ENCODE measurements at places on chromosomes 4 and X. TPM values are rescaled to one million over a fixed set of nuclear protein-coding genes. Genes with fewer than 3 reads are reported as not detected.

GRCh38 chrX:71504346-71504745 is 28.6 kb upstream of the OGT start:
- no peaks in the 10 kb centered on the region for H3K27me3 ChIP-seq
- H3K27ac ChIP-seq = no peak overlapping the region
- no peak overlapping the region for H3K4me3 ChIP-seq
- no peak for DNase-seq

DNA sequence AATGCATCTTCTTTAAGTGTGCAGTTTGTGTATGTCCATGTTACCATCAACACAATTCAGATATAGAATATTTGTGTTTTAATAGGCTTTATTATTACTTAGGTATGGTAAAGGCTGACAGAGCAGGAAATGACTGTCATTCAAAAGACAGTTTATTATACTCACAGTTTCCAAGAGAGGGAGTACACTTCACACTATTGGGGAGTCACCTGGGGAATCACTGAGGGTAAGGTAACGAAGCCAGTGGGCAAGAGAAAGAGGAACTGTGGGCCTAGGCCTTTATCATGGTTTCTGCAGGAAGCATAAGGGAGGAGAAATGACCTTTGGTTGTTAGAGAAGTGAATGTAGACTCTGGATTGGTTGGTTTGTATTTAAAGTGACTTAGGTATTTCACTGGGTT is 235.1 kb upstream of the HCCS start:
- no peak overlapping the region for H3K27ac ChIP-seq
- no peaks in the 10 kb centered on the region for H3K27me3 ChIP-seq
- no peaks in the 10 kb centered on the region for H3K36me3 ChIP-seq
- no peaks in the 10 kb centered on the region for H3K4me1 ChIP-seq
- no peak overlapping the region for H3K4me3 ChIP-seq
- DNase-seq = no peak

USP17L28 gene
- total RNA-seq = not detected

DNA sequence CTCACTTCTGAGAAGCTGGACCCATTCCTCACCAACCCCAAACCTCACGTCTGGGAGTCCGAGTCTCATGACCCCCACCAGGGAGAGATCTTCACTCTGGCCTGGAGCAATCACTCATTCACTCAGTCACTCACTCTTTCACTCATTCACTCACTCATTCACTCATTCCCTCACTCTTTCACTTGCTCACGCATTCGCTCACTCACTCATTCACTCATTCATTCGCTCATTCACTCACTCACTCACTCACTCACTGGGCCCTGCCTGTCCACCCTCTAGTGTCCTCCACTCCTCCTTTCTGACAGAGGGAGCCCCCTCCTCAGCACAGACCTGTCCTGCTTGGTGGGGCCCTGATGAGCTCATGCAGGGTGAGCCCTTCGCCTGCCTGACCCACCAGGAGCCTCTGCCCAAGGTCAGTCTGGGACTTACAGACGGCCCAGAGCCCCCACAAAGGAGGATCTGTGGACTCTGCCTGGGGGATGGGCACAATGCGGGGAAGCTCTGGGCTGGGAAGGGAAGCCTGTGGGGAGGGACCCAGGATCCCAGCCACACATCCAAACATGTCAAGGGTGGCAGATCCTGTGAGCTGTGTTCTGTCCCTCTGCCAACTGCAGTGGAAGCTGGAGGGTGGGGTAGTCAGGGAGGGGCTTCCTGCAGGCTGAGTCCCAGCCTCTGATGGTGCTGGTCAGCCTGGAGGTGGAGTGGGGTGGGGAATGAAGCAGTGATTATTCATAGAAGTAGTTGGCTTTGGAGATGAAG is 18.5 kb downstream of the CPZ start:
- no peak for DNase-seq
- H3K36me3 ChIP-seq = no peaks in the 10 kb centered on the region
- no peaks in the 10 kb centered on the region for H3K4me1 ChIP-seq
- H3K27ac ChIP-seq = no peak overlapping the region

DNA sequence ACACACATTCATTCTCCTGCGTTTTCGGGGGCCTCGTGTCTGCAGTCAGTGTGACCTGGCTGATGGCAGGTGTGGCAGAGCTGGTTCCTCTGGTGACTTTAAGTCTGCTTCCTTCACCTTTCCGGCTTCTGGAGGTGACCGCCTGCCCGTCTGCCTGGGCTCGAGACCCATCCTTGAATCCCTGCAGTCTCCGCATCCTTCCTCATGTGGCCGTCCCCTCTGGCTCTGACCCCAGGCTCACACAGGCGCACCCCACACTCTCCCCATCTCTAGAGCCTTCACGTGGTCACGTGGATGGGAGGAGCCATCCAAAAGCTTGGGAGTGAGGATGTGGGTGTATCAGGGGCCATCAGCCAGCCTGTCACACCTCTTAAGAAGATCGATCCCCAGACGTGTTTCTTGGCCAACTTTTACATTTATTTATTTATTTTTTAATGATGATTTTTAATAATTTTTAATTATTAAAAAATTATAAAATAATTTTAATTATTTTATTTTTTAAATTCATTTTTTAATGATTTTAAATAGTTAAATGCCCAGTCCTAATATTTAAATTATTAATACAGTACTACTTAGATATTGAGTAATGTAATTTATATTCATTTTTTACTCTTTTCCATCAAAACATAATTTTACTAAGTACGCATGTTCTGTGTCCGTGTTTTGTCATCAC is 20.9 kb downstream of the RGS12 start:
- H3K4me3 ChIP-seq = no peak overlapping the region
- H3K27ac ChIP-seq = no peak overlapping the region
- no peaks in the 10 kb centered on the region for H3K36me3 ChIP-seq
- H3K4me1 ChIP-seq = no peaks in the 10 kb centered on the region
- DNase-seq = no peak

GRCh38 chrX:30751497-30751896 is 98.3 kb downstream of the GK start:
- no peaks in the 10 kb centered on the region for H3K27me3 ChIP-seq
- no peak for DNase-seq
- no peak overlapping the region for H3K4me3 ChIP-seq
- H3K36me3 ChIP-seq = no peaks in the 10 kb centered on the region

- no peak overlapping the region for H3K27ac ChIP-seq
- H3K27me3 ChIP-seq = no peaks in the 10 kb centered on the region
- DNase-seq = no peak
- no peaks in the 10 kb centered on the region for H3K4me1 ChIP-seq
Measured at GRCh38 chrX:7191681-7192110, 43.7 kb upstream of the PUDP start.

- no peak overlapping the region for H3K4me3 ChIP-seq
- H3K27me3 ChIP-seq = no peaks in the 10 kb centered on the region
- no peak overlapping the region for H3K27ac ChIP-seq
- no peaks in the 10 kb centered on the region for H3K36me3 ChIP-seq
- H3K4me1 ChIP-seq = no peaks in the 10 kb centered on the region
Measured at GRCh38 chr4:56622176-56622575, 58.9 kb downstream of the HOPX start.

GRCh38 chr4:6446538-6447451 is 25.6 kb downstream of the PPP2R2C start:
- H3K27me3 ChIP-seq = no peaks in the 10 kb centered on the region
- DNase-seq = peak; percentile 58
- no peak overlapping the region for H3K4me3 ChIP-seq

- H3K4me1 ChIP-seq = no peaks in the 10 kb centered on the region
- H3K27me3 ChIP-seq = no peaks in the 10 kb centered on the region
- H3K36me3 ChIP-seq = no peaks in the 10 kb centered on the region
- no peak for DNase-seq
Measured at GRCh38 chr4:132123870-132124623, 1025.0 kb upstream of the PCDH10 start.

- no peaks in the 10 kb centered on the region for H3K27me3 ChIP-seq
- no peak overlapping the region for H3K27ac ChIP-seq
- H3K36me3 ChIP-seq = no peaks in the 10 kb centered on the region
- H3K4me1 ChIP-seq = no peaks in the 10 kb centered on the region
Measured at GRCh38 chr4:71855944-71856343, 72.1 kb upstream of the GC start.

SLITRK4 gene
- 6.0 TPM for total RNA-seq

MTTP gene
- total RNA-seq = 0.19 TPM

TMPRSS11B gene
- not detected for total RNA-seq

DNA sequence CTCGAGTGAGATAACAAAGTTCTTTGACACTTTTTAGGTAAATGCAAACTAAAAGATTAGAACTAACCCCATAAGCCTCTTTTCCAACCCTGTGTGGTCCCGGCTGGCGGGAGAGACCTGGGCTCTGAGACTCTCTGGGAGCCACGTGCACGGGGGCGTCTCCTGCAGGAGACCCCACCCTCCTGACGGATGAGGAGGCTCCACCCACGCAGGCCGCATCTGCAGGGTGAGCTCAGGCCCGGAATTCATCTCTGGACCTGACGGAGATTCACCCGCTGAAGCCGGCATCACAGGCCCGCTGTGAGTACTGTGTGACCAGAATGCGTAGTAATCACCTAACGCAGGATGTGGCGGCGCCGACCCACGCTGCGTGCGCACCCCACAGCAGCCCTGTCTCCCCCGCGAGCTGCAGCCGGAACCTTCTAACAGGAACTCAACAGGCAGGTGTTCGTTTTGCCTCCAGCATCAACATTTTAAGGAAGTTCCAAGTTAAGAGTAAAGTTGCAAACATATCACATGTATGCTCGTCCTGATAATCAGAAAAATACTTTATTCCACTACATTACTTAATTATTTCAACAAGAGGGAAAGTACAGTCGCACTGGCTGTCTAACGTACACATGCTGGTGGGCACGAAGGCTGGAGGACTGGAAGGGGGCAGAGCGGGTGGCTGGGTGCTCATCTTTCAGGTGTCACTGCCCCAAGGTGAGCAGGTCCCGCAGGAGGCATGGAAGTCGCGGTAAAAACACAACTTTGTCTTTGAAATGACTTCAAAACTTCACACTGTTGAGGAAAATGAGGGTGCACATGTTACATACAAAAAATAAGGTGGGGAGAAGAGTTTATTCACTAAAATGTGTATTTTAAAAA is 44.5 kb downstream of the FGFRL1 start:
- H3K27ac ChIP-seq = no peak overlapping the region
- peak; percentile 70 for DNase-seq
- H3K36me3 ChIP-seq = no peaks in the 10 kb centered on the region
- H3K4me3 ChIP-seq = no peak overlapping the region
- H3K4me1 ChIP-seq = no peaks in the 10 kb centered on the region
- H3K27me3 ChIP-seq = peaks cover 14% of the 10 kb centered on the region

GRCh38 chr4:38160487-38161207 is 200.4 kb downstream of the PTTG2 start:
- no peaks in the 10 kb centered on the region for H3K36me3 ChIP-seq
- no peak overlapping the region for H3K4me3 ChIP-seq
- H3K4me1 ChIP-seq = no peaks in the 10 kb centered on the region
- no peak for DNase-seq

CXCL3 gene
- 2.8 TPM for total RNA-seq

DRP2 gene
- 0.16 TPM for total RNA-seq

DNA sequence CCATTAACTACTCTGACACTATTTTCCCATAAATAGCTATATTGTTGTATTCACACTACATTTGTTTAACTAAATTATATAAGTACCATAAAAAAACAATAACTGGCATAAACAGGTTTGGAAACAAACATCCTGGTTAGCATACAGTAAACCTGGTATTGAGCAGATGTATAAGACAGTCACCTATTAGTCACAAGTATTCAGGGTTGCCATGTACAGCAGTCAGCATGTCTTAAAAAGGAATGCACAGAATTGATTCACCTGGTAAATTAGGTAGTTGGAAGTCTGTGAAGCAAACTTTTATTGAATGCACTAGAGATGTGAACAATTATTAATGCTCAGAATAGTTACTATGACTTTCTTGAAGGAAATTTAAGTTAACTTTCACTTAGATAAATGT is 137.9 kb downstream of the FAM13A start:
- H3K27me3 ChIP-seq = no peaks in the 10 kb centered on the region
- no peak for DNase-seq
- H3K4me1 ChIP-seq = no peaks in the 10 kb centered on the region
- no peaks in the 10 kb centered on the region for H3K36me3 ChIP-seq

- DNase-seq = no peak
- H3K36me3 ChIP-seq = no peaks in the 10 kb centered on the region
- no peaks in the 10 kb centered on the region for H3K4me1 ChIP-seq
- no peaks in the 10 kb centered on the region for H3K27me3 ChIP-seq
Measured at GRCh38 chr4:118035309-118035708, 1.0 kb downstream of the NDST3 start.

FGD1 gene
- 4.7 TPM for total RNA-seq

DNA sequence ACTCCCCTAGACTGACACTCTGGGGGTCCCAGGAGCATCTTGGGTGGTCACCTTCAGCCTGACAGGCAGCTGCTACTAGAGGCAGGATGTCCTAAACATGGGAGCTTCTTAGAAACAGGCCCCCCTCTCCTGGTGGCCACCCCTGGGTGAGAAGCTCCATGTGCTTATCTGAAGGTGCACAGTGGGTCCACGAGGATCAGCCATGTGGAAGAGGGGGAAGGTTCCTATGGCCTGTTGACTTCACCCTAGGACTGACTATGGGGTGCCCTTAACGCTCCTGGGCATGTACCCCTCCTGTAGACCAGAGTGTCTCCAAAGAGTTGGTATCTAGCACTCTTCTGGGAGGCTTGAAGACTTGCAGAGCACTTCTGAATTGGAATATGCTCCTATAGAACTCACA is 22.9 kb upstream of the WDR1 start:
- H3K4me3 ChIP-seq = no peak overlapping the region
- H3K27me3 ChIP-seq = no peaks in the 10 kb centered on the region
- no peaks in the 10 kb centered on the region for H3K36me3 ChIP-seq
- no peaks in the 10 kb centered on the region for H3K4me1 ChIP-seq
- no peak overlapping the region for H3K27ac ChIP-seq

PLP1 gene
- 2.4 TPM for total RNA-seq

BEND2 gene
- not detected for total RNA-seq

DNA sequence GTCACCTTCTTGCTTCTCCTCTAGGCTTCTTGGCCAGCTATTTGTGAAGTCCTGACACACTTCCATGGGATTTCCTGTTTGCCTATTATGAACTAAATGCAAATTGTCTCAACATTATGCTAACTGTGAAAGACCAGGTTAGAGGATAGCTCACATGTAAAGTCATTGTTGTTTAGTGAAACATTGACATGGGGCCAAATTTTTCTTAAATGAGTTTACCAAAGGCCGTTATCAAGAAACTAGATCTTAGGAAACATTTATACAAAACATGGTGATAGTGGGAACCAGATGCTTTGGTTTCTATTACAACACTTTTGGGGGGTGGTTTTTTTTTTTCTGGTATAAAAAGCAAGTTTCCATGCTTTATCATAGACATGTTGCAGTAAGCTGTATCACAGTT is 466.8 kb upstream of the FAM241A start:
- no peaks in the 10 kb centered on the region for H3K27me3 ChIP-seq
- peak; percentile 7 for DNase-seq
- no peaks in the 10 kb centered on the region for H3K4me1 ChIP-seq
- H3K36me3 ChIP-seq = no peaks in the 10 kb centered on the region

- H3K4me3 ChIP-seq = no peak overlapping the region
- no peak overlapping the region for H3K27ac ChIP-seq
- DNase-seq = no peak
- H3K27me3 ChIP-seq = no peaks in the 10 kb centered on the region
Measured at GRCh38 chr4:39620551-39621313, 17.9 kb downstream of the SMIM14 start.

- no peak for DNase-seq
- peaks cover 16% of the 10 kb centered on the region for H3K4me1 ChIP-seq
- H3K36me3 ChIP-seq = peaks cover 9% of the 10 kb centered on the region
- H3K4me3 ChIP-seq = no peak overlapping the region
- peak overlapping the region; percentile 49 for H3K27ac ChIP-seq
- no peaks in the 10 kb centered on the region for H3K27me3 ChIP-seq
Measured at GRCh38 chr4:40461879-40462278, 126.7 kb downstream of the CHRNA9 start.
